ENCODE measurements at places on chromosomes 5 and 9.

- no peak for DNase-seq
These were observed 897 bp downstream of the ROPN1L start for GRCh38 chr5:10442576-10442975.

GRCh38 chr5:107952450-107952849, 281.7 kb upstream of the EFNA5 start:
- DNase-seq = no peak

- DNase-seq = no peak
These were observed 71.0 kb downstream of the FER start for GRCh38 chr5:108818613-108819272.

DNA sequence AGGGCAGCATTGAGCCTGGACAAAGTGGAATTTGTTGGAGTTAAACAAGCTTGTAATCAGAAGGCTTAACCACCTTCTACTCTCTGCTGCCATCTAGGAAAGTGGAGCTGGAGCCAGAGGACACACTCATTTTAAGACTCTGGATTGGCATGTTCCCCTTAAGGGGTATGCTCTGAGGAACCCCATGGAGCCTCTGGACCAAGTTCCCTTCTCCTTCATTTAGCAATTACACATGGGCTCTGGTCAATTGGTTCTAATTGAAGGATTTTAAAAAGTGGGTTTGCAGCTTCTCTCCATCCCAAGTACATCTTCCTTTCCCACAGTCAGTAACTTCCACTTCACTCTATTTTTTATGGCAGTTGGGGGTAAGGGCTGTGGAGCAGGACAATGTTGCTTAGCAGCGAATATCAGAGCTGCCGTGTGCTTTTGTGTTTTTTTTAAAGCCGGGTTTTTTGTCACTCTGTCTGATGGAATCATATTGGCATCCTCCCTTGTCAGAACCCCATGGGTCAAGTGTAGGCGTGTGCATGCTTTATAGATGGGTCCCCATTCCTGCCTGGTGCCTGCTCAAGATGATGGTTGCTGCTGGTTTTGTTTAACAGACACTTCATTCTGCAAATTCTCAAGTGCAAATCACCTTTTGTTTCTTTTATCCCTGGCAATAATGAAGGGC, 330.7 kb upstream of the ADAMTSL1 start:
- DNase-seq = no peak

DNA sequence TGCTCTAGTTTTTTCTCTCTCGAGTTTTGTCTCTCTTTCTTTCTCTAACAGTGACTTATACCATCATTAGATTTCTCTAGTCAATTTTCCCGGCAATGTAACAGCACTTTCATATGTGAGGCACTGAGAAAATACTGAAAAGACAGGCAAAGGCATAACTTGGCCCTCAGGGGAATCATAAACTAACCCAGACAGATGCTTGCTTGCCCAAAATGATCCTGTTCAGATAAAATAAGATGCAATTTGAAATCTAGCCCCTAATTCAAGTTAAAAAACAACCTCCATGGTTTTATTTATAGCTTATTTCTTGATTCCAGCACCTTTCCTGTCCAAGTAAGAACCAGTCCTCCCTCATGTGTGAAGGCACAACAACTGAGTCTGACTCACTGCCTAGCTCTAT, 294.6 kb downstream of the GAS1 start:
- no peak for DNase-seq

GRCh38 chr5:14767735-14768507, 103.4 kb downstream of the OTULIN start:
- DNase-seq = no peak

GRCh38 chr9:137946993-137947392, 69.4 kb downstream of the CACNA1B start:
- DNase-seq = no peak

DNA sequence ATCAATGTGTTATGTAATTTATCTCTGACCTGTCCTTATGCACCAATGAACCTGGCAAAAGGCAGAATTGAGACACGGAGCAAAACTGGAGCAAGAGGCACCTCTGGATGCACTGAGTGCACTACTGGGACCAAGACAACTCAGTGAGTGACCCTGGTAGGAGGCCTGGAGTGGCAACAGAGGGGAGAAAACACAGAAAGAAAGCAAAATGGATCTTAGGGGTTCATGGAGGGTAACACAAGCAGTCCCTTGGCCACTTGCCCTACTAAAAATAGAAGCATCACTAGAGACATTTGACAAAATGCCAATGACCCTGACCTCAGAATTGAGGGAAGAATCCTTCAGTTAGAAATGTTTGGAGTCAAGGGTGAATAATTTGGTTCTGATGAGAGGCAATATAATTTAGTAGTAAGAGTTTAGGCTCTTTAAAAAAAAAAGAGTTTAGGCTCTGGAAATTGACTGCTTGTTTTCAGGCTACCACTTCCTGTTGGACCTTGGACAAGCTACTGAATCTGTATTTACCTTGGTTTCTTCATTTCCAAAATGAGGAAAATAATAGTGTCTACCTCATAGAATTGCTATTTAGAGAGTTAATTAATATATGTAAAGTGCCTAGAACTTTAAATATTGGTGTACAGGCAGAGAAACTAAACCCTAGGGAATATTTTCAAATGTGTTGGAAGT, 234.9 kb upstream of the TARS1 start:
- DNase-seq = no peak

DNA sequence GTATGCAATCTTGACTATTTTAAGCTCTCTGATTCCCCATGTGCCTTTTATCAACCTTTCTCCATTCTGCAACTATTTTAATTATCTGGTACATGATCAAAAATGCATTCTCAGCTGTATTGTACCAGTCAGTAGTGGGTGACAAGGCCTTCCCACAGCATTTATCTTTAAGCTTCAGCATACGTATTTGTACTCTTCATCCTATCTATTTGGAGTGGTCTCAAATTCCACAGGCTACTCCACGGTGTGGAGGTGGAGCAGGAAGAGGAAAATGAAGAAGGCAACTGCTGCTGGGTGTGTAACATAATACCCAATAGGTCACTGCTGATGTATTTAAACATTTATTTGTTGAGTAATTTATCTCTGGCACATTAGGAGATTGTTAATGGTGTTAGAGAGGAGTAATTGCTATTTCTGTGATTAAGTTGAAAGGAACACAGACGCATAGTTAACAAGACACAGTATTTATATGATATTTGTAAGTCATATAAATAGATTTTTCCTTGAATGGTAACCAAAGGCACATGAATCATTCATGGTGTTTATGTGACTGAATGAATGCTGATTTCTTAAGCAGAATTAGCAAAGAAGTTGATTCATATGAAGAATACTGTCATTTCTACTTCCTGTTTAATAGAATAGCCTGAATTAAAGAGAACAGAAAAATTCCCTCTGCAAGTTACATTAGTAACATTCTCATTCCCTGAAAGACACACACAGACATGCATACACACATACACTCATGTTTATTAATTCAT, 153.8 kb upstream of the NR3C1 start:
- no peak for DNase-seq

GRCh38 chr9:97557606-97558095, 56.2 kb downstream of the TMOD1 start:
- DNase-seq = no peak

DNA sequence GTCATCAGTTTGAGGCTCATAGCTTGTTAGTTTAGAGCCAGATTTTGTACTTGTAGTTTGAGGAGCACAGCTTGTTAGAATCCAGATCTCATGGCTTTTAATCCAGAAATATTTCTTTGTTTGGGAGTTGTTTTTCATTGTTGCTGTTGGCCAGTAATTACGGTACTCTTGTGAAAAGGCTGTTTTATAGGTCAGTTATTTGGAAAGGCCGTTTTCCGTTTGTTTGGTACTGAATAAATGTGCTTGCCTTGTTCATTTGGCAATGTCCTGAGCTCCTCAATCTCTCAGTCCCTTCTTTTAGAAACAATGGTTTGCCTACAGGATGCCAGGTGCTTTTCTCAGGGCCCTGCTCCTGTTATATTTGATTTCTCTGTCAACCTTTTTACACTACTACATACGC, 4.5 kb upstream of the MOB3B start:
- no peak for DNase-seq

DNA sequence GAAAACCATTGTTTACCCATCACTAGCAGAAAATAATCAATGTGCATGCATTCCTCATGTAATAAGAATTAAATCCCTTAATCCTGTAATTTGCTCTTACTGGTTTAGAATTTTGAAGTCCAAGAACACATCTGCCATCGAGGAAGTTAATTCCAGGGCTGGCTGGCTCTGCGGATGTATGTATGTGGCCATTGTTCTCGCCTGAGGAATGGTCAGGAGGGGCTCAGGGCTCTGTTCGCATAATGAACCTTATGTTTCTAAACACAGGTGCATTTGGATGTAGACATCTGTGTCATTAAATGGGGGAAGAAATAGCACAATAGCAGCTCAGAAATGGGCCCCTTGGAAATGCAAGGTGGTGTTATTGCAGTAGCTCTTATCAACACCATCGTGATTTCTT, 148.6 kb upstream of the GAS1 start:
- DNase-seq = no peak

DNA sequence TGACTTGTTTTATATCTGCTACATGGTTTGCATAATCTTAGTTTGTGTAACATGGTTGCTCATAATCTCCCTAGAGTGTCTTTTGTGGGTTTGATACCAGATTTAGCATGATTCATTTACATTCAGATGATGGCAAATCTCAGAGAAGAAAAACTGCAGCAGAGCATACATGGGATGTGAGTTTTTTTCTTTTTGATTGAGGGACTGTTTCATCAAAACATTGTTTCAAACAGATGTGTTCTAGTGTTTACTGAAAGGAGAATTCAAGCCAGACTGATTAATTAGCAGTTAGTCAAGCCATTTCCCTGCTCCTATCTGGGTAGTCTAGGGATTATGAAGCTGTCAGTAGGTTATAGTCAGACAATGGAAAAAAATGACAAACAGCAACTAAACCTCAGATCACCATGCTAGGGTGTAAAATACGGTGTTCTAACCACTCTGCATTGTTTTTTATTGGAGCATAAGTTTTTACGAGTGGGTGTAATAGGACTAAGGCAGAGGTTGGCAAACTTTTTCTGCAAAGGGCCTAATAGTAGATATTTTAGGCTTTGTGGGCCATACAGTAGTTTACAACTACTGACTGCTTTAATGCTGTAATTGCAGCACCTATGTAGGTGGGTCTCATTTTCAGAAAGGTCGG, 10.5 kb upstream of the GDNF start:
- no peak for DNase-seq

- DNase-seq = no peak
These were observed 74.3 kb downstream of the GPR21 start for GRCh38 chr9:123107639-123108285.

DNA sequence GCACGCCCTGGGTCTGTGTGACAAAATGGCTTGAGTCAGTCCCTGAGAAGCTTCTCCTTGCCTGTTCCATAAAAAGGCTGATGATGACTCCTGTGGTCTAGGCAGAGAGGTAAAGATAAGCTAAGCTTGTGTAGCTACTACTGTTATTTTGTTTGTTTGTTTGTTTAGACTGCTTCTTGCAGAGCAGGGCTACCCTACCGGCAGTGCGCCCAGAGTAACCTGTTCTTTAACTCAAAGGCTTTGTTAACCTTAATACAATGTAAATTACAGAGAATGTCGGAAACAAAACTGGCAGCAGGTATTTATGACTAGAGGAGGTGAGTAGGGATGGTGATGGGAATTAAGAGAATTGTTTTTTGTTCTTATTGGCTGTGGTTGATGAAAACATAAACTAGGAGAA, 87.6 kb downstream of the F2RL2 start:
- DNase-seq = no peak

Data from right hindlimb (tissue), 1 donor.